ENCODE measurements at places on chromosomes 2 and 18.
A peak's percentile ranks its signal among the peaks of the same experiment; 100 is the strongest.

GRCh38 chr2:71001981-71002570 is 7.4 kb upstream of the TEX261 start:
- DNase-seq: peak; percentile 87

DNA sequence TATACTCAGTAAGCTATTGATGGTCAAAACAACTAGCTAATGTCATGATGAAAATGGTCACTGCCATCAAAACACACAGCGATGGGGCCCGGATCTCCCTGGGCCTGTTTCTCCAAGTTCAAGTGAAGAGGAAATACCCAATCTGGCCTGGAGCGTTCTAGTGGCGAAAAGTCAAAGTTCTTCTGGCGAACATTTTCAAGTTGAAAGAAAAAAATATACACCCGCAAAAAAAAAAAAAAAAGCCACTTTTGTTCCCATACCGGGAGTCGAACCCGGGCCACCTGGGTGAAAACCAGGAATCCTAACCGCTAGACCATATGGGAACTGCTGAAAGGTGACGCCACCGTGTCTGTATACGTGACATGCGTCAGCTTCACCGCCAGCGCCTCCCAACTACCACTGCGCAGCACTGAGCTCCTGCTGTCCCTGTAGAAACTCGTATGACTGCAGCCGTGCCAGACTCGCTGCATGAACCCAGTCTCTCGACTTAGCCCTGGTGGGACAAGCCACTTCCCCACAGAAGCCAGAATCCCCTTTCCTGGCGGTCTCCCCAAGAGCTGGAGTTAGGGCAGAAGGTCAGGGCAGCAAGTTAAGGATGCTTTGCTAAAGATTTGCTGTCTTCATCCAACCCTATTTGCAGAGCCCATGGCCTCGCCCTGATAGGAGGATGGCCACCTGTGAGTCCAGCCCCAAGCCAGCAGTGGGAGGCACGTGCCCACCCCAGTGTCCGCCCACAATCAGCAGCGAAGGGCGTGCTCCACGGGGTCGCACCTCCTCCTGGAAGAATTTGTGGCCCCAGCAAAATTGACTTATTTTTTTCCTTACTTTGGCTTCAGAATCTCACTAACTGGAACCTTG is 5.6 kb upstream of the IMP4 start:
- peak; percentile 94 for DNase-seq

DNA sequence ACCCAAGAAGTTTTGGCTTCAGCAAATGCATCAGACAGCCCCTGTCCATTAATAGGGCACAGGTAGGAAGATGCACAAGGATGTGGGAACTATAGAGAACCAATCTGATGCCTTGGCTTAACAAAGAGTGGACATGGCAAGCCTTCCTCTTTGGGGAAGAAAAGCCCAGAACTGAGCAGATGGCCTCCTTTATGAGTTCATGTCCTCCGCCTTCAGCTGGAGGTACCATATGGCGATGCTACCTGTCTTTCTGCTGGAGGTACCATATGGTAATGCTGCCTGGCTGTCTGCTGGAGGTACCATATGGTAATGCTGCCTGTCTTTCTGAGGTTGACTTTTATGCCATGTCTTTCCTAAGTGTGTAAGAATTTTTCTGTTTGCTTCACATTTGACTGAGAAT is 6.0 kb downstream of the RETREG2 start:
- peak; percentile 94 for DNase-seq

- DNase-seq: no peak
These were observed 1.7 kb downstream of the STAM2 start for GRCh38 chr2:152173831-152174230.

- no peak for DNase-seq
These were observed 84.9 kb upstream of the MAP4K3 start for GRCh38 chr2:39521876-39522517.

DNA sequence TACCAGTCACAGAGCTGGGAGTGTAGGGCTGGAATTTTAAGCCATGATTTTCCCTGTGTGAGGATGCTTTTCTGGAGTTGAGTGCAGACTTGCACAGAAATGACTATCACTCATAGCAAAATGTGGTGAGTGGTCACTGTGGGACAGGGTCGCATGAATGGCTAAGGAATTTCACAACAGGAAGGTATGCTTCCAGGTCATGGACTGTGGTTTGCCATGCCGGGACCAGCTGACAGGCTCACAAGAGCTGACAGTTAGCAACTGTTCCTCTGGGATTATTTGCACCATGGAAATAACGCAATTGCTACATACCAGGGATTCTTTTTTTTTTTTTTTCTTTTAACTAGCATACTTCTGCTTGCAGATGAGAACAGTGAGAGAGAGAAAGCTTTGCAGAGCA is 3.8 kb upstream of the UXS1 start:
- no peak for DNase-seq

DNA sequence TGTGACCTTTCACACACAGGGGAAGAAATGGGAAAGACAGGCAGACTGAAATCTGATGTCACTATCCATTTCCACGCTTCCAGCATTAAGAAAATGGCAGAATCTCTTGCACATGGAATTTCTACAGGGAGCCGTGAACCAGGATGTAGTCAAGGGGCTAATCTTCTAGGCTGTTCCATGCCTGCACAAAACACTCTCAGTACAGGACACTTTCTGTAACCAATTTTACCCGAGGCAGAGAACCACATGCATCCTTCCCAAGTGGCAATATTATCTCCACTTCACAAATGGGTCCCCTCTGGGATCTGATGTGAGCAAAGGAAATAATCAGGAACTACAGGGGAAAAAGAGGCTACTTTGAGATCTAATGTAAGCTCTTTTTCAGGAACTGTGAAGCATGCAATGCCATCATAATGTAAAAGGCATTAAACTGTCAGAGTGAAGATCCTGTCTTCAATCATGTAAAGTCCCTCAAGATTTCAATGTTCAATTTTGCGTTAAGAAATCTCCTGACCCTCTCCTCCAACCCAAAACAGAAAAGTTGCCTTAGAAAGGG is 236.9 kb downstream of the RBM43 start:
- DNase-seq: no peak

GRCh38 chr2:145022666-145023333 is 502.9 kb upstream of the ZEB2 start:
- no peak for DNase-seq
